DMS79 treated with DMSO at 0.1 percent for 48 hours (cell line): ENCODE measurements at places on chromosomes 11 and 22.

- no peak for DNase-seq
Observed at GRCh38 chr11:6931146-6931713, 5.0 kb downstream of the ZNF215 start.

- no peak for DNase-seq
Observed at GRCh38 chr11:64110465-64111375, 55.2 kb downstream of the MACROD1 start.

GRCh38 chr11:31499576-31500178, 9.7 kb downstream of the IMMP1L start:
- DNase-seq: no peak

- no peak for DNase-seq
Observed at GRCh38 chr11:69249311-69250185, 44.4 kb upstream of the MYEOV start.

GRCh38 chr11:41245704-41246398, 213.6 kb downstream of the LRRC4C start:
- DNase-seq: no peak

GRCh38 chr11:27263046-27263445, 100.0 kb downstream of the CCDC34 start:
- no peak for DNase-seq

DNA sequence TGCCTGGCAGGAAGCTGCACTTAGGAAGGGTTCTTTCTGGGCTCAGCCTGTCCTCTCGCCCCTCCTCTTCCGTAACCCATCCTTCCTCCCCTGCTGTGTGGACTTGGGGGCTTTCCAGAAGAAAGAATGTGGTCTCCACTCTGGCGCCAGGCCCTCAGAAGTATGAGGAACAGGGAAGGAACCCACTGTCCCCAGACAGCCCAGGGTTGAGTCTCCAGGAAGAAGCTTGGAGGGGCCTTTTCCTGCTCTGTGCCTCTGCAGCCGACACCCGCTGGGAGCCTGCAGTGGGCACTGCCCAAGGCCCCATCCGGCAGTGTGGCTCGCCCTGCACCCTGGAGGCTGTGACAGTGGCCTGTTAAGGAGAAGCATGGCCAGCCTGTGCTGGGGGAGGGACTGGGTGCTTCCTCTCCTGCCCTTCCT, 112.6 kb downstream of the ST3GAL4 start:
- no peak for DNase-seq

DNA sequence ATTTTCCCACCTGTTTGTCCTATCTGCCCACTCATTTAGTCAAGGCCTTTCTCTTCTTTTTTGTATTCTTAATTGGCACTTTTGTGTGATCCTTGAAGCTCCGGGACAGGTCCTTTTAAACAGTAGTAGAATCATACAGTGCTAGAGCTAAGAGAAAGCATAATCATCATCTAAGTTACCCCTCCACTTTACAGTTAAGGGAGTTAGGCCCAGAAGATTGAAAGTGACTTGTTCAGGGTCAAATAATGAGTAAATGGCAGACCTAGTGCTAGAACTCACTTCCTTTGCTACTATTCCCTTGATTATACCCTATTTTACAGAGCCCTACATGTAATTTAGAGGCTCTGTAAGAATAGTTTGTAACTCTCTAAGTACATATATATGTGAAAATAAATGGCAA, 2.5 kb downstream of the USP47 start:
- no peak for DNase-seq

DNA sequence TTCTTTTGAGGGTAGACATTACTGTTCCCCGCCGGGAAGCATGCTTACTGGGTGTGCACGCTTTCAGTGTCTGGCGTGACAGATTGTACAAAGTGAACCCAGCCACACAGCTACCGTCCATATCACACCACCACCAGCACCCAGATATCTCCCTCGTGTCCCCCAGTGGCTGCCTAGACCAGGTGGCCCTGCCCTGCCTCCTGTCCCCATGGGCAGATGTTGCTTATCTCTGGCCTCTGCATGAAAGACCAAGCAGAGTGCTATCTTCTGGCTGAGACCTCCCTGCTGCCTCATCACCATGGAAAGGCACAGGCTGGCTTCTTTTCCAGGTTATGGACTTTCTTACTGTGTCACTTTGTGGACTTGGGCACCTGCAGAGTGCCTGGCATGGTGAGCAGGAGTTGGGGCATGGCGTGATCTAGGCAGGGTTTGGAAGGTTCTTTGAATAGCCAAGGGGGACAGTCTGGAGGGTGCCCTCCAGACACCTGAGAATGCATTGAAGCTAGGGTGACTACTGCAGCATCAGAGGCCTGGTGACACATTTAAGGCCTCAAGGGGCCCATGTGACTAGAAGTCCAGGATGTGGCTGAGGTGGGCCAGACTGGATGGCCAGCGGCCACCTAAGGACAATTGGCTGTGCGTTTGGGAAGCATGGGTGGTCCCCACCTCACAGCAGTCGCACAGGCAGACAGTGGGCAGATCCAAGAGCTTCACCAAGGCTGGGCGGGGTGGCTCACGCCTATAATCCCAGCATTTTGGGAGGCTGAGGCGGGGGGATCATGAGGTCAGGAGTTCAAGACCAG, 4.7 kb downstream of the TANGO2 start:
- no peak for DNase-seq

DNA sequence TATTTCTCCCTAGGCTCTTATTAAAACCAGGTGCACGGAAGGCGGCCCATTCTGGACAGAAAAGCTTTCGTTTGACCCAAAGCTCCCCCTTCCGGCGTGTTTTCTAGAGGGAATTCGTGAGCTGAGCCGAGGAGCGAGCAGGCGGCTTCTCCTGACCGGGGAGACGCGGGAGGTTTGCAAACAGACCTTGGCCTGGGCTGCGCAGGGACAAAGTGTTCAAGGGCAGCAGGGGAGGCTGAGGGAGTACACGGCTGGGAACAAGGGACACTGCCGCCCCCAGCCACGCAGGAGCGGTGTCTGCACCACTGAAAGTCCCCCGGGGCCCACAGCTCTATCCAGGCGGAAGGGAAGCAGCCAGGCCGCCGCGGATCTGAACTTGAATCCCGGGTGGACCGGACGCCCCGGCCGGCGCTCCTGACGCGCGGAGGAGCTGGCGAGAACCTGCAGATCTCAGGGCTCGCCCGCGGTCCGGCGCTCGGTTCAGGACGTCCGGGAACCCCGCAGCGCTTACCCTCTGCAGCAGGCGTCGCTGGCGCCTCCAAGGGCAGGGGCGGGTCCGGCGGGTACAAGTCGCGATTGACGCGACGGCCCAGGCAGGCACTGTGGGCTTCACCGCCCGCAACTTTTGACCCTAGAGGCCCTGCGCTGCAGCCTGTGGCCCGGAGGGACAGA, 101.9 kb downstream of the WT1 start:
- DNase-seq: no peak

GRCh38 chr11:34840736-34841386, 75.3 kb downstream of the APIP start:
- no peak for DNase-seq

GRCh38 chr11:75434051-75434450, 1.0 kb upstream of the KLHL35 start:
- no peak for DNase-seq

DNA sequence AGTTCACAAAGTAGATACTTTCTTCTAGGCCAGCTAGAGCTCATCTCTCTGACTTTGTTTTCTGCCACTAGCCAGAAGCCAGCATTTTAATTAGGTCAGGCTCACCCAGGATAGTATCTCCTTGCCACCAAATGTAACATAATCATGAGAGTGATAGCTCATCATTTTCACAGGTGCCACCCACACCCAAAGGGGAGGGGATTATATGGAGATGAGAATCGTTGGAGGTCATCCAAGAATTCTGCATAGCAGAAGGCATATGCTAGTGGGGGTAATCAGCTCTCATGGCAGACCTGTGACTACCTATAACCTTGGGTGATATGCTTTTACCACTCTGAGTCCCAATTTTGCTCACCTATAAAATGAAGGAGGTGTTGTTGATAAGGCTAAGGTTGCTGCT, 523.0 kb downstream of the METTL15 start:
- DNase-seq: no peak

- peak; percentile 81 for DNase-seq
Observed at GRCh38 chr11:10818594-10818993, 9.9 kb upstream of the EIF4G2 start.

GRCh38 chr22:41574847-41575381, 14.1 kb downstream of the CSDC2 start:
- no peak for DNase-seq

GRCh38 chr11:44226490-44226889, 83.4 kb downstream of the ALX4 start:
- DNase-seq: no peak

DNA sequence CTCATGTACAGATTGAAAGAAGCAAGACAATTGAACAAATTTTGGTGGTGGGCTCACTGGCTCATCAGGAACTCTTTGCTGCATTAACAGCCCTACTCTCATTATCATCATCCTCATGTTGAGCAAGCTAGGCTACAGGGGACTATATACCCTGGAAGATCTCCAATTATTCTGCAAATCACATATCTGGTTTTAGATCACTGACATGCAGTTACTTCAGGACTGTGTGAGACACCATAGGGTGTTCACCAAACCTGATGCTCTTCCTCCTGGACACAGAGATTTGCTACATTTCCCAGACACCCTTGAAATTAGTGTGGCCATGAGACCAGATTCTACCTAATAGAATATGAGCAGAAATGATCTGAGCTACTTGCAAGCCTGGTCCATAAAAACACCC, 23.0 kb upstream of the ME3 start:
- DNase-seq: no peak

DNA sequence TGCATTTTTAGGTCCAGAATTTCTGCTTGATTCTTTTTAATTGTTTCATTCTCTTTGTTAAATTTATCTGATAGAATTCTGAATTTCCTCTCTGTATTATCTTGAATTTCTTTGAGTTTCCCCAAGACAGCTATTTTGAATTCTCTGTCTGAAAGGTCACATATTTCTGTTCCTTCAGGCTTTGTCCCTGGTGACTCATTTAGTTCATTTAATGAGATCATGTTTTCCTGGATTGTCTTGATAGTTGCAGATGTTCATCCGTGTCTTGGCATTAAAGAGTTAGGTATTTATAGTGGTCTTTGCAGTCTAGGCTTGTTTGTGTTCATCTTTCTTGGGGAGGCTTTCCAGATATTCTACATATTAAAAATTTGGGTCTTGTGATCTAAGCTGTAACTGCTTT, 694.8 kb upstream of the CCDC179 start:
- DNase-seq: no peak
